Mucosa of gallbladder (tissue), 1 donor: ENCODE measurements at places on chromosomes 11 and 22.
A peak's percentile ranks its signal among the peaks of the same experiment; 100 is the strongest.

DNA sequence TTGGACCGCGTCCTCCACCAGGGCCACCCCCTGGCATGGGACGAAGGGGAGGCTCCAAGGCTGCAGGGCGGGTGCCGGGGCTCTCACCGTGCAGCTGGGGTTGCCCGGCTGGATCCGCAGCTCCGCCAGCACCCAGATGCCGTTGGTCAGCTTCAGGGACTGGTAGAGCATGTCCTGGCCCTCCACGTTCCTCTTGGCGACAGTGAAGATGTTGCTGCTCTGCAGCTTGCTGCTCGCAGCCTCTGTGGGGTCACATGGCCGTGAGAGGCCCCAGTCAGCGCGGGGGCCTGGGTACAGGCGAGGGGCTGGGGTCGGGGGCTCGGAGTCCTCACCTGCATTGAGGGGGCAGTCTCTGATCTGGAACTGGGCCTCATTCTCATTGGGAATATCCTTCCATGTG, 14.8 kb upstream of the RASL10A start:
- DNase-seq, result no peak

DNA sequence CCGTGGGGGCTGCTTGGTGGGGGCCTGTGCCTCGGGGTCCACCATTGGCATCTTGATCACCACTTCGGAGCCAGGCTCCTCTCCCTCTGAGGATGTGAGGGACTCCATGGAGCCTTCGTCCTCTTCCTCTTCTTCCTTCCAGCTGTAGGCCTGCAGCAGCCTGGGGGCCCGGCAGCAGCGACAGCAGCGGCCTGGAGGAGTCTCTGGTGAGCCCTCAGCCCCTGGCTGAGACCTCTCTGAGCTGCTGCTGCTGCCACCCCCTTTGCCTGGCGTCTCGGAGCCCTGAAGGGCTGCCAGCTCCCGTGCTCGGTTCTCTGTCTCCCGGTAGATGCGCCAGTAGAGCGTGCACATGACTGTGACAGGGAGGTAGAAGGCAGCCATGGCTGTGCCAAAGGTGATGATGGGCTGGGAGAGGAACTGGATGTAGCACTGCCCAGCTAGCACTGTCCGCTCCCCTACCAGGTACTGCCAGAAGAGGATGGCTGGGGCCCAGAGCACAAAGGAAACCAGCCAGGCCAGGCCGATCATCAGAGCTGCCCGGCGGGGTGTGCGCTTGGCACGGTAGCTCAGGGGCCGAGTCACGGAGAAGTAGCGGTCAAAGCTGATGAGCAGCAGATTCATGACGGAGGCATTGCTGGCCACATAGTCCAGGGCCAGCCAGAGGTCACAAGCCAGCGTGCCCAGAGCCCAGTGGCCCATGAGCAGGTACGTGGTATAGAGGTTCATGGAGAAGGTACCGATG, 10.9 kb downstream of the CHRM1 start:
- no peak for DNase-seq

DNA sequence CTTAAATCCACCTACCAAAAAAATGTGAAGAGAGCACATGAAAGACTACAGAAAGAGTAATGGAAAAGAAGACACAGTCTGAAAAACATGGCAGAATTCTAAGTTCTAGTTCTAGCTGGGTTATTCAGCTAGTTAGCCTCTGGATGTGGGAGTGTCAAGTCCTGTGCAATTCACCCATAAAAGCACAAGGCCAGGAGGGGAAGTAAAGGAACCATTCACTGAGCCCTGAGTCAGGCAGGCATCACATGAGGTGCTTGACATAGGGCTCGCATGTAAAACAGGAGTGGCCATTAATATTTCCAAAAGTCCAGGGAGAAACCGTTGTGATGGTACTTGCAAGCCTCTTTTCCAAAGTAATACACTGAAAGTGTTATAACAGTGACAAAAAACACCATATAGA, 103.7 kb downstream of the GAB2 start:
- no peak for DNase-seq

DNA sequence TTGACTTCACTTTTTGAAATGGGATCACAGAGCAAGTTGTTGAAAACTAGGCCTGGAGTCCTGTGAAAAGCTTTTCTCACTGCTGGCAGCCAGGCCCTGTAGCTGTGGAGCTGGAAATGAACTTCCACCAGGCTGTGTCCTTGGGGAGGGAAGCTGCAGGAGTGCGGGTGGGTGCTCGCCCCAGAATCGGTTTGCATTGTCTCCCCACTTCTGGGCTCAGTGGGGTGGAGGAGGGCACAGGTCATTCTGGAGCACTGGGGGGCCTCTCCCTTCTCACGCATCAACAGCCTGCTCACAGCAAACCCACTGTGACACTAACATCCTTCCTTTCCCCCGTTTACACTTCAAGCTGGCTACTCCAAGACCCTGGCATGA, 15.2 kb downstream of the GLB1L2 start:
- DNase-seq, result no peak

- DNase-seq, result peak; percentile 63
Observed at GRCh38 chr11:108647701-108648527, 17.0 kb upstream of the DDX10 start.

DNA sequence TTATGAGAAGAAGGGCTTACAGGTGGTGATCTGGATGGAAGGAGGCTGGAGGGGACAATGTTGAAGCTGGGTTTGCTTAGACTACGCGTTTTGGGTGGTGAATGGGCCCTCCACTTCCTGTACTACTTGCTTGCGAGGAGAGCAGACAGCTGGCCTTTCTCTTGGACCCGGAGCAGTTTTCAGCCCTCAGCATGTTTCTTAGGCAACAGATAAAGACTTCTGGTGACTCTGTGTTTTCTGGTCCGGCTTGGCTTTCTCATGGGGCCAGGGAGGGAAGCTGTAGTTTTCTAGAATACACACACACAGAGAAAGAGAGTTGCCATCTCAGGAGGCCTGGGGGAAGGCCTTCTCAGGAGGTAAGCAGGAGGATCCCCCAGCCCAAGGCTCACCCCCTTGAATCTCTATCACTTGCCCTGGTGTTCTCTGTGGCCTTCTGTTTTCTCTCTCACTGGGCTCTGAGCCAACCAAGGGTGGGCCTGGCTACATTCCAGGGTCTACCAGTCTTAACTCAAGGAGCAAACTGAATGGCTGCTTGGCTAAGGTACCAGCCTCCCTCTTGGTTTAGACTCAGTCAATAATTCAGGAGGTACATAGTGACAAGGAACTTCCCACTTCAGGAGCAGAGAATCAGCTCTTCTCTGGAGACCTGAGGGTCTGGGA, 2.4 kb downstream of the CCS start:
- peak; percentile 68 for DNase-seq

DNA sequence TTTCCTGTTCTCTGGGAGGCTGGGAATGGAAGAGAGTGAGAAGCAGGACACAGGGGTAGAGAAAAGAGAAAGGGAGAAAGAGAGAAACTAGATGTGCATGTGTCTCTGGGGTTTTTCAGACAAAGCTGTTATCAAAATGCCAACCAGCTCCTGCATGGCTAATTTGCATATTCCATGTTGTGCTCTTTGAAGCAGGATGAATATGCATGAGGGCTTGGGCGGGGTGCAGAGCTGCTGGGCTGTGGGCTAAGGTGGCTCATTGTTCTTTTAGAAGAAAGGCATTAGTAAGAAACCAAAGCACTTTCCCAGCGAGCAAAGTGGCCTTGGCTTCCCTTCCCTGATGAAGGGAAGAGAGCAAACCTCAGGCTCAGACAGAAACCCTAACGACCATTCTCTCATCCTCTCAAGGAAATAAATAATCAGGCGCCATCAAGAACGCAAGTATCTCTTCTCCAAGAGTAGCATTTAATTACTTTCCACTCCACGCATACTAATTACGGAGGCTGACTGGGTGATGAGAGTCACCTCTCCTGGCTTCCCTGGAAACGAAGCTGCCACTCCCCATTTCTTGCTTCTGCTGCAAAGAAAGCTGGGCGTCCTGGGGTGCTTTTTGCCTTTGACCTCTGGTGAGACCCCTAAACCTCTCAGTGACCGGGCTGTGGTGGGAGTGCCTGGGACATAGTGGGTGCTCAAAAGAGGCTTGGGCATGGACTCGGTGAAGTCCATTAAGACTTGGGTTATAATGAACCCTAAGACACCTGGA, 54.2 kb downstream of the FEZ1 start:
- no peak for DNase-seq

DNA sequence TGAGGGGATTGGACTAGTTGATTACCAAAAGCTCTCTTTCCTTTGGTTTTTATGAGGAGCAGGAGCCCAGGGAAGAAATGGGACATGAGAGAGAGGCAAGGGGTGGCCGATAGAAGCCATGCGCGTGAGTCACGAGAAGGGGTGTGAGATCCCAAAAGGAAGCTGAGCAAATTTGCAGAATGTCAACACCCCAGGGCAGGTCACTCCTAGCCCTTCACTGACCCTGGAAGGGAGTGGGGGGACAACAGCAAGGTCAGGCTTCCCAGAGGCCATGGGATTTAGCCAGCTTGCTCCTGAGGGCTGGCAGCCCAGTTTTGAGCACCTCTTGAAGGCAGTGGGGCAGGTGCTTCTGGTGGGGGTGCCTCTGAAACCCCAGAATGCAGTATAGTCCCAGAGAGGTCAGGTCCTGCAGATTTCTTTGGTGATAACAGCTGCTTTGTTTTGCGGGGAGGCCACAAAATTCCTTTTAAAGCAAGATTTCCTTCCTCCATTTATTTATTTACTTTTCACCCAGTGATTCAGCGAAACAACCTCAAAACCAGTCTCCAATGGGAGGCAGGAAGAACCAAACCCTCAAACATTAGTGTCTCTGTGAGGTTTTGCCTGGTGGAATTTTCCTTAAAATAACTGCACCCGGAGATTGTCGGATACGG, 40.1 kb upstream of the TIMP3 start:
- no peak for DNase-seq
